SK-N-MC (cell line): ENCODE measurements at places on chromosomes 7 and 10.

DNA sequence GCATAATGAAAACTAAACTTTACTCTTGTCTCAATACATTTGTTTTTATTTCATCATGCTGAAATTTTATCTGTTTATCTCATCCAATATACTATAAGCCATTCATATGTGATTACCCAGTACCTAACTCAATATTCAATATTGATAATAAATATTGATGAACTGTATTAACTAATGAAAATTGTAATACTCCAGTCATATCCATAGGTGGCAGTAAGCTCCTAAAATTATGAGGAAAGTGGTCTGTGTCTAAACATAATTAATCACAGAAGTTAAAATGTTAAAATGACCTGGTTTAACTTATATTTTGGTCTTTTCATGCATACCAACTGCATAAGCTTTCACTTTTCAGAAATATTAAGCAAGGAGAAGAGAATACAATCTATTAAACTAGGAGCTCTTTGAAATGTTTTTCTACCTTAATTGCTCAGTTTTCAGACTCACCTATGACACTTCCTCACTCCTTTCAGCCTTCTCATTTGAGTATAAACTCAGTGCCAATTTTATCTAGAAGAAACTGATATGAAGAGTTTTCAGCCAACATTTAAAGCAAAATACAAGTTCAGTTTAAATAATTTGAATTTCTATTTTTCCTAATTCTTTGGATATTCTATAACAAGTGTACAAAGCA lies 30.5 kb upstream of the VWDE start:
- no peak for DNase-seq

DNA sequence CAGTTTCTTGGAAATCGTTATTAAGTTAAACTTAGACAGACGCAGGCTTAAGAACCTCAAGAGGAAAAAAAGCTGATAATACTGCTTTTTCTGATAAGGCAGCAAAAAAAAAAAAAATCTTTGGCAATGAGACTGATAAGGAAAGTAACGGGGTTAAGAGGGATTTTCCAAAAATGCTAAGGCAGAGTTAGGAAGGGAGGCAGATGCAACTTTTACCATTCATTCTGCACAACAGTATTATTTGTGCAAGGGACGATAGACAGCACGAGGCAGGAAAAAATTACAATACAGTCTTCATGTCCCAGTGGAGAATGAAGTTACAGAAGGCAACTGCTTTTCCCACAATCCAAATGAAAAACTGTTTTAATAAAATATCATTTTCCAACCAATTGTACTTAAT lies 194.0 kb downstream of the DOCK4 start:
- DNase-seq = no peak

GRCh38 chr7:114173170-114173890 lies 241.3 kb upstream of the FOXP2 start:
- no peak for DNase-seq

DNA sequence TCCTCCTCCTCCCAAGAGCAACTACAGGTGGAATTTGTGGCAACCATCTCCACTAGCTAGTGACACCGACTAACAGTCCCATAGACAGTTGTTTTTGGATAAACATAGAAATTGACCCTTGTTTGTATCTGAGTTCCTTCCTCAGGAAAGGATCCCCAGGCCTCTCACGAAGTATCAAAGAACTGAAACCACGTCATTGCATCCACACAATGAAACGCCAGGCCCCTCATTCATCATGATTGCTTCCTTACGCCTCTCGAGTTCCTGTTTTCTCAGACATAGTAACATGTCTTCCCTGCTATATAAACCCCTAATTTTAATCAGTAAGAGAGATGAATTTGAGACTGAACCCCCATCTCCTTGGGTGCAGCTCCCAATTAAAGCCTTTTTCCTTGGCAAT lies 18.1 kb downstream of the SLC35G1 start:
- DNase-seq = no peak

- DNase-seq = no peak
Observed at GRCh38 chr10:104479906-104480593, 126.4 kb downstream of the CFAP58 start.

GRCh38 chr7:153320681-153321080 lies 561.1 kb downstream of the ACTR3B start:
- no peak for DNase-seq

- DNase-seq = no peak
Observed at GRCh38 chr10:7634142-7634894, 32.4 kb downstream of the ITIH5 start.

- DNase-seq = no peak
Observed at GRCh38 chr10:48470115-48470892, 134.6 kb downstream of the ARHGAP22 start.

DNA sequence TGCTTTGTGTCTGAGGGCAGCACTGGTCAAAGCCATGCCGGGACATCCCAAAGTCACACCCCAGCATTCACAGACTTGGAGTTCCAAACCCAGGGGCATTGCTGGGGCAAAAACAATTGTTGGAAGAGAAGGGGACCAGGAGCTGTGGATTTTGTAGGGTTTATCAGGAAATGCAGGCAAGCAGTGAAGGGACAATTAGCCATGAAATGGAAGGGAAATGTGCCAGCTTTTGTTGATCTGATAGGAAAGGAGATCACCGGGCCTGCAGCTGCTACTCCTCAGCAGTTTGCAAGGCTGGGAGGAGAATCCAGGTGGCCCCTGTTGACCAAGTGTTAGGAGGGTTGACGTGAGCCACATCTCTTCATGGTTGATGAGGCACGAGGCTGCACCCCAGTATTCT lies 2.5 kb upstream of the BRI3 start:
- DNase-seq = no peak

- DNase-seq = no peak
Observed at GRCh38 chr10:71239946-71240795, 27.8 kb downstream of the UNC5B start.
